ENCODE measurements at places on chromosomes 7 and 10.
A peak's percentile ranks its signal among the peaks of the same experiment; 100 is the strongest.

- no peak for DNase-seq
Observed at GRCh38 chr10:78332012-78332411, 298.3 kb downstream of the RPS24 start.

DNA sequence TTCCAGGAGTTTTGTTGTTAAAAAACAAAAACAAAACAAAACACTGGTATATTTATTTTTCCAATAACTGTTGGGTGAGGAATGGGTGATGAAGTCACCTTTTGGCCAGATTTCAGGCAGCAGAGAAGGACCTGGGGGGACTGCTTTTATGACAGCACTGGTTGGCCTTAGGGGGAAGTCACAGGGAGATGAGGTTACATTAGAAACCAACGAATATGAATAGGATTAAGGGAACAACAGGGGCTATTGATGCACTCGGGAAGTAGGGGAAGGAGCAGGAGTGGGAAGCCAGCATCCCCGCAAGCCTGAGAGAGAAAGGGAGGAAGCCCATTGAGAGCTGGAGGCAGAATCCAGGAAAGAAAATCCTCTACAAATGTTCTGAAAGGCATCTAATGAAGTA lies 958.4 kb downstream of the TYW1 start:
- DNase-seq, result no peak

- DNase-seq, result no peak
Observed at GRCh38 chr7:12493407-12493806, 77.1 kb upstream of the SCIN start.

- no peak for DNase-seq
Observed at GRCh38 chr7:37065779-37066271, 341.5 kb upstream of the AOAH start.

GRCh38 chr7:143499743-143500348 lies 22.2 kb downstream of the TAS2R41 start:
- peak; percentile 62 for DNase-seq

- DNase-seq, result no peak
Observed at GRCh38 chr10:71820966-71821365, 30.1 kb downstream of the PSAP start.

- DNase-seq, result no peak
Observed at GRCh38 chr7:81221527-81222217, 302.8 kb upstream of the SEMA3C start.

DNA sequence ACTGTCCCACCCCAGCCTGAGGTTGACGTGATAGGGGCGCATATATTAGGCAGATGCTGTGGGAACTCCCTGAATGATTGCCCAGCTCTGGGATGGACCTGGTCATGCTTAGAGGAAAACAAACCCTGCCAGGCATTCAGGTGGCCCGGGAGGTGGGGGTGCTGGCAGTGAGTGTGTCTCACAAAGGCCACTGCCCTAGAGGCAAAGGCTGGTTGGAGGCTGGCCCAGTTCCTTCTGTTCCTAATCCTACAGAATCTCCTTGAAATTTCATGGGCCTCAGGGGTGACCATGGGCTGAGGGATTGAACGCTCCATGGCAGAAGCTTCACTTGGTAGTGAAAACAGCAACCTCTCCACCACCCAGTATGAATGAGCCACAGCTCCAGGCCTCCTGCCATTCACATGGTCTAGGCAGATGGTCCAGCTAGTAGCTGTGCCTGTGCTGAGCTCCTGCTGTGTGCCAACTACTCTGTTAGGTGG lies 25.6 kb downstream of the ADRA2A start:
- DNase-seq, result no peak

DNA sequence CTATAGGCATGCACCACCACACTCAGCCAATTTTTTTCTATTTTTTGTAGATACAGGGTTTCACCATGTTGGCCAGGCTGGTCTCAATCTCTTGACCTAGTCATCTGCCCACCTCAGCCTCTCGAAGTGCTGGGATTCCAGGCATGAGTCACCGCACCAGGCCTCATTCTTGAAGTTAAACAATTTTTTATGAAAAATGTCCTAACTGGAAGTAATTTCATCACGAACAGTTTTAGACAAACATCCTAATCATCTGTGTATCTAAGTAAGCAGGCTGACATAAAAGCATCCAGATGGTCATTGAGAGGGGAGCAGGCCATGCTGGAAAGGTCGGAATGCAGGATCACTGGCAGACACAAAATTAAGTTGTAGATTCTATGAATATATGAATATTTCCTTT lies 269.1 kb downstream of the ZMYND11 start:
- DNase-seq, result peak; percentile 89

- DNase-seq, result peak; percentile 2
Observed at GRCh38 chr10:120262857-120263547, 194.0 kb upstream of the PLPP4 start.

- no peak for DNase-seq
Observed at GRCh38 chr7:30913821-30914515, 2.3 kb downstream of the AQP1 start.

DNA sequence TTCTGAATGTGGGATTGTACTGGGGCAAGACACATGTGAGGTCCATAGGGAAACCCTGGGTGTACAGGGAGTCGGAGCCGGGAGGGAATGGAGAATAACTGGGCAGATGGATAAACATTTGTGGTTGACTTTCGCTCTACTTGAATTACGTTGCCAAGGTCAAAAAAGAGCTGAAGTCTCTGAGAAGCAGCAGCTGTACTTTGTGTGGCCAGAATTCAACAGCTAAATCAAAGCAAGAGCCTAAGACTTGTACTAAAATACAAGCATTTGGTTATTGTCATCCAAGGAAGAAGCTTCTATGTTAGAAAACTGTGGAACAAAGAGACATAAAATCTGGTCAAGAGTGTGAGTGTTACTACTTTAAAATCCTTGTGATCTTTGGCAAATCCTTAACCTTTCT lies 457.2 kb downstream of the ARL4A start:
- DNase-seq, result no peak

GRCh38 chr7:73770860-73771670 lies 995 bp upstream of the CLDN3 start:
- DNase-seq, result no peak

- DNase-seq, result no peak
Observed at GRCh38 chr7:95485391-95486123, at the start of gene ASB4. TSS of gene ASB4 (plus strand) at chr7:95485943. CDS start at chr7:95485972, 29 bp downstream.

DNA sequence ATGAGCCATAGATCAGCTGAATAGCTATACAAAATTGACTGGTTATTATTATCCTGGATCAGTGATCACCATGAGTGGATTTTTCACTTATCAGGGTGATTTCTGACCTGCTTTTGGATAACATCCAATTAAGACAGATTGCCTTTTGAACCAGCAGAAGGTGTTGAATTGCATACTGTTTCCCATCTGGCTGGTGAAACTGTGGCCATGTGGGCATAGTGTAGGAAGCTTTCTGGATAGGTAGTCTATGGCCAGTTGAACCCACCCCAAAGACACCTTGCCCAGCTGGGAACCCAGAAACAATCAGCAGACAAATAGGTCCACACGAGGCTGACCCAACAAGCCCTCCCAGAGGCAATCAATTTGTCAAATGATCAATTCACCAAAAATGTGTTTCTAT lies 29.3 kb downstream of the DNAJC12 start:
- DNase-seq, result no peak

GRCh38 chr7:68623030-68623429 lies 975.2 kb upstream of the AUTS2 start:
- no peak for DNase-seq

DNA sequence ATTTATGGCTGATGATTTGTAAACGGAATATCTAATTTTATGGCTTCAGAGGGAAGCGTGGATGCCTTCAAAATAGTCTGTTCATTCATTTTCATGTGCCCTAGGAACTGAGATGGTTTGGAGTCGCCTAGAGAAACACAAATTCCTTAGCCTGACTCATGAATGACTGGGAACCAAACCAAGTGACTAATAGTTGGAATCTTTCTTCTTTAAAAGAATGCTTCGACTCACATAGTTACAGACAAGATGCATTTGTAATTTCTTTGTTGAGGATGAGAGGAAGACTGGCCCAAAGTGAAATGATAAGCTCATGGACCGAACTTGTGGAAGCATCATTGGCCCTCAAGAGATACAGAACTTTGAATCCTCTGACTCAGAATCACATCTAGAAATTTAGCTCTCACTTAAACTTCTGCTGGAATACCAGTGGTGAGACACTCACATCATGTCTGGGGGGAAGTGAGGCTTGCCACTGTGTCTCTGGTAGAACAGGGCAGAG lies 1107.2 kb downstream of the NRG3 start:
- DNase-seq, result peak; percentile 89

- DNase-seq, result no peak
Observed at GRCh38 chr7:150996376-150997074, 5.7 kb downstream of the NOS3 start.

GRCh38 chr10:29959586-29959985 lies 99.8 kb downstream of the JCAD start:
- no peak for DNase-seq

DNA sequence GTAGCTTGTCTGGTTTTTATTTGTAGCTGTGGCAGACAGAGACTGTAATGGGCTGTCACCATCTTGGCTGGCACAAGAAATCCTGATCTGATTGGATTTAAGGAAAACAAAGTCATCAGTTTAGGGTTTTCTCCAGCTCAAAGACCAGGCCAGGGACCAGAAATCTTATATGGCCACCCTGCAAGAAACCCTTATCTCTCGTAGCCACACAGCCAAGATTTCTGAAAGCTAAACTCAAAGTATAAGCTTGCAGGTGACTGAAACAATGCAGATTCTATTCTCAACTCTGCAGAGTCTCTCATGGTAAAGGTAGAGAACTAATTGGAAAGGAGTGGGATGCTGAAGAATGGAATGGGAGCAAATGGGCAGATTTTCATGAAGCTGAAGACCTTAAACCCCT lies 3.2 kb upstream of the ASB13 start:
- DNase-seq, result no peak

GRCh38 chr10:132120200-132120599 lies 54.5 kb downstream of the JAKMIP3 start:
- DNase-seq, result no peak

GRCh38 chr10:119750391-119751230 lies 24.8 kb downstream of the INPP5F start:
- DNase-seq, result peak; percentile 76

- no peak for DNase-seq
Observed at GRCh38 chr10:114706458-114707055, 48.5 kb upstream of the ABLIM1 start.

GRCh38 chr10:8060010-8060703 lies 5.7 kb downstream of the GATA3 start:
- peak; percentile 31 for DNase-seq

GRCh38 chr7:47661051-47661714 lies 79.3 kb upstream of the TNS3 start:
- no peak for DNase-seq

DNA sequence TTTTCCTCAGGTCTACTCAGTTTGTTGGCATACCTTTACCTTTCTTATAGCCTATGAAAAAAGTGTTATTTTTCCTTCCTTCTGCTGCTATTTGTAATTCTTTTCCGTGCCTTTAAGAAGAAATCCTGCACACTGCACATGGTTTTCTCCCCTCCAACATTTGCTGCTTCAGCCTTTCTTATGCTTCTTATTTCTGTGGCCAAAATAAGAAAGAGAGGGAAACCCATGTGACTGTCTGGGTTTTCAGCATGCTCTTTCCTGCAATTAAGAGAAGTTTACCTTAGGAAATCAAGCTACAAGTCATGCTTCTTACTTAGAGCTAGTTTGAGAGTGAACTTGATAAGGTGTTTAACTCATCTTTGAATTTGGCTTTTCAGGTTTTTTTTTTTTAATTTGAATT lies 11.0 kb downstream of the TBC1D12 start:
- no peak for DNase-seq

Measured in EL (cell line).